BJ (cell line): ENCODE measurements at places on chromosomes 5 and 9.

DNA sequence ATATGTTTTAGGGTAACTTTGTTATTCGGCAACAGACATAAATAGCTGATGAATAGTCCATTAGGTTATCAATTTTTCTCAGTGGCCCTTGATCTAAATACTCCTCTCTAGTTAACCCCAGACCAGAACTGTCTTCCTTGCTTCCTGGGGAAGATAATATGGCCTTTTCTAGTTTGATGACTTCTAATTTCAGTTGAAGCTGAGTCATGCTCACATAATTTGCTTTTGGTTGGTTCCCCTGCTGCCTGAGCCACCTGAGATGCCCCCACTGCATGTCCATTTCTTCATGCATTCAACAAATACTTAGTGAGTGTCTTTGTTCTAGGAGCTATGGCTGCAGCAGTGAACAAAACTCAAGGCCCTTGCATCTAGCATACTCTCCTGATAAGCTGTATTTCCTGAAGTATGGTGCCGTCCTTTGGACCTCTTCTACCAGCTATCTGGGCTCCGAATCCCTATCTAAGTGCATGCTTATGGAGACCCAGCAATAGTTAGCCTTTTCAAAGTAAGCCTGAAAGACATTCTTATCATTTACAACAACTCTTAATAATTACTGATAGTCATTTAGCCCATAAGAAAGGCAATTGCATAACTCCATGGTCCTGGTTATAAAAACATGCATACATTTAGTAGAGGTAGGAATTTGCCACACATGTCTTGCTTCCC lies 84.5 kb upstream of the SLC12A2 start:
- no peak for DNase-seq

GRCh38 chr5:170148430-170149205 lies 42.9 kb downstream of the FOXI1 start:
- DNase-seq: no peak

- no peak for DNase-seq
These were observed 63.5 kb downstream of the C9orf50 start for GRCh38 chr9:129557192-129558036.

DNA sequence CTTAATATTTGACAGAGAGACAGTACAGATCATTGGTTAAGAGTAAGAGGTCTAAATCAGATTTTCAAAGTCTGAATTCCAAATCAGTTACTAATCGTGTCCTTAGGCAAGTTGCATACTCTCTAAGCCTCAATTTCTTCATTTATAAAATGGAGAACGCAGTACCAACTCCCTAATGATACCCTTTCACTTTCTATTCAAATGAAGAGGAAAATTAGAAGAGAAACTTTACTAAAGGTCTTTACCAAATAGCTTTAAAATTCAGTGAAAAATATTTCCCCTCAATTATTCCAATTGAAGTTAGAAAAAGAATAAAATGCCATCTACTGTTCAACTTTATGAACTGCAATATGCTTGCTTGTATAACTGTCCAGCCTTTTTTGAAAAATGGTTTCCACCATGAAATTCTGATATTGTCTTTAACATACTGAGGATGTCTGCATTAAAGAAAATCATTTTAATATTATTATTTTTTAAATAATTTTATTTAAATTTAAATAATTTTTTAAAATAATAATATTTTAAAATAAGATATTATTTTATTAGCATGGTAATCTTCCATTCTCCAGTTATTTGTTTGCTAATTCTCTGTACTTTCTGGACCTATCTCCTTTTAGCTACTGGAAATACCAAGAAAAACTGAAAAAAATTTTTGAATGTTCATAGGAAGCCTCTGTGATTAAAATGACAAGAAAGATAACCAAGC lies 36.0 kb downstream of the POC5 start:
- DNase-seq: no peak

DNA sequence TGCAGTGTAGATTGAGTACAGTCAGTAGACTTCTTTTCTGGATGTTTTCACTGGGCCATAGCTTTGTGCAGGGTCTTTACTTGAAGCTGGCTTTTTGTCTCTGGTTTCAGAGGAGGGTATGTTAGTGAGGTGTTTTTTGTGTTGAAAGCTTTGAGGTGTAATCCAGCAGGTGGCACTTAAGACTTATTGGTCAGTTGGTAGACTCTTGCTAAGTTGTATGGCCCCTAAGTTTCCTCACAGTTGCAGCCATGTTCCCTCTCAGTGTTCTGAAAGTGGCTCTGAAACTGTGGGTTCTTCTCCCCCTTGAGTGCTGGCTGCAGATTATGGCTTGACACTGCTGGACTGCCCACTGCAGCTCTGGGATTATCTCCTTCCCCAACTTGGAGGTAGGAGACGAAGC lies 55.7 kb upstream of the SLC44A1 start:
- DNase-seq: no peak

DNA sequence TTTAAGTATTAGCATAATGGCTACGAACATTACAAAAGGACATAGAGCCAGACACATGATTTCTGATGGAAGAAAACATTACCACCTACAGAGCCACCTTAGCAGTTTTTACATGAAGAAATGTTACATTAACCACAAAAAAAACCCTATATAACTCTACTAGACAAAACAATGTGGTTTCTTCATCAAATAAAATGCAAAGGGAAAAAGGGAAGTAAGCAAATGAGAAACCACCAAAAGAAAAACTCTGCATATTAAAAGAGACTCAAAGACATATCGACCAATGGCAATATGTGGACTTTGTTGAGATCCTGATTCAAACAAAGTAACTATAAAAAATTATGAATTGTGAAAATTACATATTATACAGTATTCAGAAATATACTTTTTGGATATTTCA lies 132.7 kb downstream of the TSSK1B start:
- no peak for DNase-seq

DNA sequence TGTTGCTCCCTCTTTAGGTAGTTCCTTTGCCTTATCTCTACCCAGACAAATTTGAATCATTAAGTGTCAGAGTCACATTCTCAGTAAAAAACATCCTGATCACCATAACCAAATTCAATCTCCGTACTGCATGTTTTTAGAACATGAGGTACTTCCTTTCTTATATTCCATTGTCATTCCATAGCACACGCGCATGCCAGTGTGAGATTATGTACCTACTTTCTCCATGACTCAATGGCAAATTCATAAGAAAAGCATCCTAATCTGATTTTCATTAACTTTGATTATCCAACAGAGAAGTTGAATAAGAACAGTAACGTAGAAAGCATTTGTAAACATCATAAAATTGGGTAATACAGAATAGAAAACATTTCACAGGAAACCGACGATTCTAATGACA lies 1118.6 kb upstream of the CDH9 start:
- peak; percentile 3 for DNase-seq
